ENCODE measurements at places on chromosomes 7 and 10.

DNA sequence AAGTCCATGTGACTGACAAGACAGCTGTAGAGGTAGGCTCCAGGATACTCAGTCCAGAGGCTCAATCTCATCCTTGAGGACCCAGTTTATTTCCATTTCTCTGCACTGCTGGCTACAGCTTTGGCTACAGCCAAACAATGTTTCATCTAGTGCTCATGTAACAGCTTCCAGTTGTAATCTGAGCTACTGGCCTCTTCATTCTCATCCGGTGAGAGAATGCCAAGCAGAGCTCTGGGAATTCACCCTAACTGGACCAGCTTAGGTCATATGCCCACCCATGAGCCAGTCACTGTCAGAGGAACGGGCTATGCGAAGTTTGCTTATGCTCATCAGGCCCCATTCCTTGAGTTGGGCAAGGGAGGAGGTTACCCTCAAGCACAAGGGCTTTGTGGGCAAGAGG, 192.9 kb downstream of the EVX1 start:
- DNase-seq, result no peak

- no peak for DNase-seq
These were observed 887.6 kb downstream of the NRG3 start for GRCh38 chr10:82762641-82763040.

- no peak for DNase-seq
These were observed 582.2 kb downstream of the SORCS1 start for GRCh38 chr10:106582291-106582690.

DNA sequence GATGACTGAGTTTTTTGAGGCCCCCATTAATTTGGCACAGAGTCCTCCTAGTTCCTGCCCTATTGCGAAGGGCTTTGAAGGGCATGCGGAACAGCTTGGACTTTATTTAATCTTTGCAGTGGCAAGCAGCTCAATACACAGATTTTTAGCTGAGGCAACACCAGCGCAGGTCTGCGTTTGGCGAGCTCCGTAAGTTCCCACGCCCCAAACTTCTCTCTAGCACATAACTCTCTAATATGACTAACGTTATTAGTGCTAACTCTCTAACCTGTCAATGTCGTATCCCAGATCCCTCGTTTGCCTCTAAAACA, 366 bp upstream of the TAF3 start:
- no peak for DNase-seq

DNA sequence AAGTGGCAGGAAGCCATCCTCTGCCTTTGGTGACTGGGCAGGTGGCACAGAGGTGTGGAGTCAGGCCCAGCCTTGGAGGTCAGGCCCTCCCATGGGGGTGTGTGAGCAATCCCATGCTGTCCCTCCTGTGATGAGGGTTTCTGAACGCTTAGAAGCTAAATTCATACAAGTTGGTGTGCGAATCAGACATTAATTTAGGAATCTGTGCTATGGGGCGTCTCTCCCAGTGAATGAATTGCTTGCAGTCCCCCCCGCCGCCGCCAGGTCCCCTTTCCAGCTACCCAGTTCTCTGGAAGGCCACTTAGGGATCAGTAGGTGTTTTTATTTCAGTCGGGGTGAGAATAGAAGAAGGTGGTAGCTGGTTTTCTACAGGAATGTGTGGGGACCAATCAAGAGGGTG, 37.5 kb downstream of the LRRC18 start:
- DNase-seq, result no peak

All from naive thymus-derived CD4-positive, alpha-beta T cell (primary cell).